ENCODE measurements at places on chromosomes 12 and 14.

DNA sequence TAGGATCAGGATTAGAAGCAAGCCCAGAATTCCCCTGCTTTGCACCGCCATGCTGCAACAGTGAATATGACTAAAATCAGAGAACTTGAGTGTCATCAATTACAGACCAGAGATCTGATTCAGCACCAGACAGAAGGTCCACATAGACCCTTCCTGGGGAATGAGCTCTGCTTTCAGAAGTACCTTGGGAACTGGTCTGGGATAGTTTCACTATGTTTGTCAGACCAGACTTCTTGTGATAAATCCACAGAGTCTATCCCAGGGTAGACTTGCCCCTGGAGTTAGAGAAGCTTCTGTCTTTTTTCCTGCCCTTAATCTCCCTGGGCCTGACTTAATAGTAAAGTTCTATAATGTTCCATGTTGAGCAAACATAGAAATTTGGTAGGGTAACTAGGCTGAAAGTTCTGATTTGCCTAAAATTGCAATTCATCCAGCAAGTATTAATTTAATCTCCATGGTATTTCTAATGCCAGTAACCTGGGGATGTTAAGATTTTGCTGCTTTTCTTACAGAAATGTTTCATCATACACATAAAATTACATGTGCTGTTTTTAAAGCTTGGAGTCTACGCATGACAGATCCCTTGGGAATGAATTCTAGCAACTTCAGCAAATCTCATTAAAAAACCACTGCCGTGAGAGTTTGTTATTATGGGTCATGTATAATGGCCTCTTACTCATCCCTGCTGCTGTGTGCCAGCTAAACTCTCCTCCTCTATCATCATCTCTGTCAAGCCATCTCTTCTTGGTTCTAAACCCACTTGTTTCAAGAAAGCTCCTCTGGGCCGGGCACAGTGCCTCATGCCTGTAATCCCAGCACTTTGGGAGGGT, 61.3 kb upstream of the METAP2 start:
- DNase-seq, result no peak

DNA sequence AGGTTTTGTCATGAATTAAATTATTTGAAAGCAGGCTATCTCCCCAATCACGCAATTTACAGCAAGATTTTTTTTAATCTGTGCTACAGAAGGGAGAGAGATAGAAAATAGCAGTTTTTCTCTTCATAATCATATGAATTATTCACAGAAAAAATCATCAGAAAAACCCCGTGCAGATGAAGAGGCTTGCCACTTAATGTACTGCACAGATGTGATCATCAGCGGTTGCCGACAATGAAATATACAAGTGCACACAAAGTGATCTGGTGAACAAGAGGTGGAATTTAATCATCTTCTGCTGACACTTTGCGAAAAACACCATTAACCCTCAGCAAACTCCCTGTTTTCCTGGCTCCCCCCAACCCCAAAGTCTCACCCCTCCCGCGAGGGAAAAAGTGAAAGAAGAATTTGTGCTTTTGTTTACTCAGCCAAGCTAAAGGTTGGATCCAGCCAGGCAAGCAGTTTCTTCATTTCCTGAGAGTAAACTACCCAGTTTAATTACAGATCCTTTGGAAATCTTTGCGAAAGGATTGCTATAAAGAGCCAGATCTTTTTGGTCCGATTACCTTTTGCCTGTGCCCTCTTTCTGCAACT, 3.1 kb upstream of the LMO3 start:
- no peak for DNase-seq

DNA sequence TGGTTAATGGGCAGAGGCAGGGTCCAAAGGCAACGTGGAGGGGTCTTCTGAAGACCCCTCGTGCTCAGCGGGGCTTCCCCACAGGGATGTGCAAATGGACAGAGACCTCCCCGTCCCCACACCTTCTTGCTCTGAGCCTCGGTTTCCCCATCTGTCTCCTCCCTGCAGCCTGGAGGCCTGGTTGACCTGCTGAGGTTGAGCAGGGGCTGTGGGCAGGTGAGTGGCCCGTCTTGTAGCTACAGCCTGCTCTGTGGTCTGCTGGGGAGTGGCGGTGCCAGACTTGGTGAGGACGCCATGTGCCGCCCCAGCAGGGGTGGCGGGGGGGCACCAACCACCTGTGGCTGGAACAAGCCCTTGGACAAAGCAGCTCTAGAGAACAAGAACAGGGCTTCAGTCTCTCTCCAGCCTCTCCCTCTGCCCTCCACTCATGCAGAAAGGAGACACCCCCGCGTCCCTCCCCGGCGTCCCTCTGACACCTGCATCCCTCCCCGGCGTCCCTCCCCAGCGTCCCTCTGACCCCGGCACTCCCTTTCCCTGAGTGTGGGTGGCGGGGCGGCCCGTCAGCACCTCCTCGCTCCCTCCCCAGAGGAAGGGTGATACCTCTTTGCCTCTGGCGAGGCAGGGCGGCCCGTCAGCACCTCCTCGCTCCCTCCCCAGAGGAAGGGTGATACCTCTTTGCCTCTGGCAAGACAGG, 83.7 kb downstream of the NOC4L start:
- DNase-seq, result no peak

GRCh38 chr14:20380681-20381080, 32.6 kb downstream of the TEP1 start:
- no peak for DNase-seq

GRCh38 chr12:1272142-1272541, 281.1 kb downstream of the ERC1 start:
- no peak for DNase-seq

DNA sequence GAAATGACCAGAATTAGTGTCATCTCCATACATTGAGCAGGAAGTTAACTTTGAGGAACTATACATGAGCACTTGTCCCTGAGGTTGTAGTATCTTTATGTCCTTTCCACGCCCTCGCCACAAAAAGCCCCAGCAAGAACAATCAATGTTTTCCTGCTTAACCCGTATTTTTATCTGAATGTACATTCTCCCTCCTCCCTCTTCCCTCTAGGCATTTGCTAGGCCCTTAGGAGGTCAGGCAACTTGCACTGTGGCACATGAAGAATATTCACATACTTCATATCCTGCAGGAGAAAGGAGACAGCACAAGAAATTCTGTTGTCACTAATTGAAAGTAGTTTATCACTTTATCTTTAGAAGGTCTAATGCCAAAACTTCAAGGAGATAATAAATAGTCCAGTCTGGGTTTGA, 18.1 kb upstream of the DUSP6 start:
- DNase-seq, result no peak

DNA sequence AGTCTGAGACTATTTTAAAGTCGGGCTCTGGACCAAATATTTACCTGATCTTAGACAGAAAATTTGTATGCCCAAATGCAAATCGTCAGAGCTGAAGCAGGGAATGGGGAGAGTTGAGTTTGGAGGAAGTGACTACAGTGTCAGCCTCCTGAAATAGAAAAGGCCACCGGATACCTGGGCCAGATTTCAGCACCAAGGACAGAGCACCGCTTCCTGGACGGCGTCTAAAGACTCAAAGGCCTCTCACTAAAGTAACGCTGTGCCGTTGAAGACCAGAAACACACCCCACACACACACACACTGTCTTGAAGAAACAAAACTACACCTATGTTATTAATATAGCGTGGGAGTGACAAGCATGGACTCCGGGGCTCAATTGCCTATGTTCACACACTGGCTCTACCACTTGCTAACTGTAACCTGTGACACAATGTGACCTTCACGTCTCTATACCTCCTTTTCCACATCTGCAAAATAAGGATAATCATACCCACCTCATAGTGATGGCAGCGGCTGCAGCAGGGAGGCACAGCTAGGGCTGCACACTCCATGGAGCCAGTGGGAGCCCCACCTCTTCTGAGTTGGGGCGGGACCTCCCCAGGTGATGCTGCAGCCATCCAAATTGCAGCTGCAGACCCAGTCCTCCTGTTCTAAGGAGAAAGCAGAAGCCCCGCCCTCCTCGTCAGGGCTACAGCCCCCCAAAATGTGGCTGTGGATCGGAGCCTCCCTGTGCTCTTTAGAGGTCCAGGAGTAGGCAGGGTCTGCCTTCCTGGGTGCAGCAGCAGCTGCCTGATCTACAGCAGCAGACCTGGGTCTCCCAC, 35.6 kb downstream of the KRT76 start:
- peak; percentile 39 for DNase-seq

- DNase-seq, result no peak
Observed at GRCh38 chr14:68551045-68551683, 241.7 kb downstream of the ZFP36L1 start.

GRCh38 chr12:50038336-50038735, 13.0 kb upstream of the RACGAP1 start:
- DNase-seq, result no peak

DNA sequence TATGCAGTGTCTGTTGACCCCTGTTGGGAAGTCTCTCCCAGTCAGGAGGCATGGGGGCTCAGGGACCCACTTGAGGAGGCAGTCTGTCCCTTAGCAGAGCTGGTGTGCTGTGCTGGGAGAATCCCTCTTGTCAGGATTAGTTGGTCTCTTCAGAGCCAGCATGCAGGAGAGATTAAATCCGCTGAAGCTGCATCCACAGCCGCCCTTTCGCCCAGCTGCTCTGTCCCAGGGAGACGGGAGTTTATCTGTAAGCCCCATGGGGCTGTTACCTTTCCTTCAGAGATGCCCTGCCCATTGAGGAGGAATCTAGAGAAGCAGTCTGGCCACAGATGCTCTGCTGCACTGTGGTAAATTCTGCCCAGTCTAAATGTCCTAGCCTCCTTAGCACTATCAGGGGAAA, 13.1 kb upstream of the KLRC1 start:
- no peak for DNase-seq

DNA sequence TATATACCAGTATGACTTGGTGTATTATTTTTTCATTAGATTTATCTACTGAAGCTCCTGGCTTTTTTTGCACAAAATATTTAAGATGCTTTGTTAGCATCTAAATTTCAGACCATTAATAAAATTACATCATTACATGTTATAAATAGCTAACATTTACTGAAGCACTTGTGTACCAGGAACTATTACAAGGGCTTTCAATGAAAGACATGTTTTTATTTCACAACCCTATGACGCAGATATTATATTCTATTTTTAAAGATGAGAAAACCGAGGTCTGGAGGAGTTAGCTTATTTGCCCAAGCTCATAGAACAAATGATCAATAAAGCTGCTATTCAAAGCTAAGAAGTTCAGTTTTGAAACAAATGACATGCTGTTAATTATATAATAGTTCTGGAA, 420.4 kb upstream of the DCN start:
- DNase-seq, result no peak

- DNase-seq, result no peak
Observed at GRCh38 chr12:52602552-52602951, 1.3 kb upstream of the KRT72 start.

Data from hematopoietic multipotent progenitor cell treated with erythropoietin and hydrocortisone succinate and interleukin-3 and kit ligand, for 17 days (in vitro differentiated cells).